ENCODE measurements at places on chromosomes 3 and 15.

- DNase-seq, result peak; percentile 8
Observed at GRCh38 chr3:24264748-24265158, 229.9 kb downstream of the THRB start.

DNA sequence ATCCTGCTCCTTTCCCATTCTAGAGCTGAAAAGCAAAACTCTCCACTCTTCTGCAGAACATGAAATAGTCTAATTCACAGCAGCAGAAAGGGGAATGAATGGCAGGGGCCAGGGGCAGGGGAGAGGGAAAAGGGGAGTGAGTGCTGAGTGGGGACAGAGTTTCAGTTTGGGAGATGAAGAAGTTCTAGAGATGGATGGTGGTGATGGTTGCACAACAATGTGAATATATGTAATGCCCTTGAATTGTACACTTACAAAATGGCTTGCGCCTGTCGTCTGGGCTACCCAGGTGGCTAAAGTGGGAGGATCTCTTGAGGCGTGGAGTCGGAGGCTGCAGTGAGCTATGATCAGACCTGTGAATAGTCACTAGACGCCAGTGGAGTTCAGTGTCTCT lies 78.5 kb upstream of the MEF2A start:
- DNase-seq, result no peak

- peak; percentile 57 for DNase-seq
Observed at GRCh38 chr15:30042556-30042955, 40.2 kb upstream of the GOLGA8J start.

DNA sequence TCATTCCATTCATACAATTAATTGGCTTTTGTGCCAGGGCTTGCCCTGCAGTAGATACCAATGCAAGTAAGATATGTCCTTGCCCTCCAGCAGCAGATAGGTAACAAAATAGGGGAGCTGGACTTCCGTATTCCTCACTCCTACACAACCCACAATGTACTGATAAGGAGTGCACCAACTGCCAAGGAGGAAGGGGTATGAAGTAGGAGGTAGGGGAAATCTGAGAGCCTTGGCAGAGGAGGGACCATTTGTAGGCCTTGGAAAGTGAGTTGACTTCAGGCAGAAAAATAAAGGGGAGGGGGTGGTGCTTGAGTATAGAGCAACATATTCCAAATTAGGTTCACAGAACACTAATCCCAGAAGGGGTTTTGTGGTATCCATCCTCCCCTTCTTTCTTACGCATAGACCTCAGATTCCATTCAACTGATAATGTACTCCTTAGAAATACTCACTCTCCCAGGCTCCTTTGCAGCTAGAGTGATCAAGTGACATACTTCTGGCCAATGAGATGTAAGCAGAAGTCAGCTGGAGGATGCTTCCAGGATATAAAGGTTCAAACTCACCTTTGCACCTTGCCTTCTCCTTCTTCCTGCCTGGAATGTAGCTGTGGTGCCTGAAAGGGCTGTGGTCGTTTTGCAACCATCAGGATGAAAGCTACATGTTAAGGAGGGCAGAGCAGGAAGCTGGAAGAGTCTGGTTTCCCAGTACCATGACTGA lies 127.1 kb upstream of the SMAD3 start:
- DNase-seq, result no peak

GRCh38 chr15:35777061-35777460 lies 231.1 kb upstream of the DPH6 start:
- no peak for DNase-seq

- DNase-seq, result peak; percentile 15
Observed at GRCh38 chr3:156389449-156389950, 165.4 kb downstream of the SSR3 start.

GRCh38 chr15:67495585-67495984 lies 25.3 kb upstream of the C15orf61 start:
- DNase-seq, result no peak

GRCh38 chr15:85689729-85690128 lies 105.0 kb downstream of the KLHL25 start:
- peak; percentile 40 for DNase-seq

DNA sequence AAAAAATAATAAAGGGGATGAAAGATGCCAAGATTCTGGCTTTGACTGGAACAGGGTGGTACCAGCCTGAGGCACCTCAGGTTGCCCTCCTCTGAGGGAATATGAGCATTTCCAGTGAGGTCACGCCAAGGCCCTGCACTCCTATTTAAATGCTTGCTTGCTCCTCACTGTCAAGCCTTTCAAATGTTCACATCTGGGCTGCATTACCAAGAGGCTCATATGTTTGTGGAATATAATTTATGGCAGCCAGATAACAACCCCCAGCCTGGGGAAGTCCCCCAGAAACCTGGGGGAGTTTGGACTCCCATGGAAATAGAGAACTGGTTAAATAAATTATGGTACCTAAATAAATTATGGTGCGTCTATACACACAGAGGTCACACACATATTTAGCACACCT lies 88.4 kb downstream of the FRMD4B start:
- DNase-seq, result no peak

DNA sequence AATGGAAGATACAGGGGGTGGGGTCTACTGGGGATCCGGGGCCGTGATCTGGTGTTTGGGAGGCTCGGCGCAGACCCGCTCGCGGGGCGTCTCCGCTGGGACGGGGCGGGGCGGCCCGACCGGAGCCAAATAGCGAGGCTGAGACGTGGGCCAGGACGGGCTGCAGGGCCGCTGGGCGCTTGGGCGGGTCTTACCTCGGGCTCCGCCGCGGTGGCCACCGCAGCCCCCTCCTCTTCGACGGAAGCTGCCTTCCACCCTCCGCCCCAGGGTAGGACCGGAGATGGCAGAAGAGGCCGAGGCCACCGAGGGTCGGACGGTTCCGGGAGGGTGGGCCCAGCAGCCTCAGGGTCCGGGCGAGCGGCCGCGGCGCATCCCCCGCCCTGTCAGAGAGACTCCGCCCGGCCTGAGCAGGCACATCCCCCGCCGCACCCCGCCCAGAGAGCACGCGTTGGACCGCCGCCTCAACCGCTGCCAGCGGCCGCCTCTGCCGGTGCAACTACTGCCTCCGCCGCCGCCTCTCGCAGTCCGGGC lies 399 bp downstream of the MYO9A start:
- peak; percentile 90 for DNase-seq

All from hippocampal formation (tissue), 2 donors.